ENCODE measurements at places on chromosomes 7 and 10.

DNA sequence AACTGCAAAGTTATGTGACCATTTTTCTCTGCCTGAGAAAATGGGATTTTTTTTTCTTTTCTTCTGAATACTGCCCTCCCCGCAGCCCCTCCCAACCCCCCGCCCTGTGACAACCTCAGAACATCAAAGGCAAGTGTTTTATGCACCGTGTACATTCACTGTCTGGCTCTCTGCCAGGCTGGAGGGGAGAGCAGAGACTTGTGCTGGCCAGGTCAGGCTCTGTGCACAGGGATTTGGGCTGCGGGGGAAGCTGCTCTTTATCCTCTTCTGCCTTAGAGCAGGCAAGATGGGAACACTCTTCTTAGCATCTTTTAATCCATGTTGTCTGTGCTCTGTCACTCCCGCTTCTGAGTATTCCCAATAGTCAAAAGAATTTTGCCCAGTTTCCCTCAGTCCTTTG lies 195.1 kb downstream of the CCSER2 start:
- no peak for DNase-seq

DNA sequence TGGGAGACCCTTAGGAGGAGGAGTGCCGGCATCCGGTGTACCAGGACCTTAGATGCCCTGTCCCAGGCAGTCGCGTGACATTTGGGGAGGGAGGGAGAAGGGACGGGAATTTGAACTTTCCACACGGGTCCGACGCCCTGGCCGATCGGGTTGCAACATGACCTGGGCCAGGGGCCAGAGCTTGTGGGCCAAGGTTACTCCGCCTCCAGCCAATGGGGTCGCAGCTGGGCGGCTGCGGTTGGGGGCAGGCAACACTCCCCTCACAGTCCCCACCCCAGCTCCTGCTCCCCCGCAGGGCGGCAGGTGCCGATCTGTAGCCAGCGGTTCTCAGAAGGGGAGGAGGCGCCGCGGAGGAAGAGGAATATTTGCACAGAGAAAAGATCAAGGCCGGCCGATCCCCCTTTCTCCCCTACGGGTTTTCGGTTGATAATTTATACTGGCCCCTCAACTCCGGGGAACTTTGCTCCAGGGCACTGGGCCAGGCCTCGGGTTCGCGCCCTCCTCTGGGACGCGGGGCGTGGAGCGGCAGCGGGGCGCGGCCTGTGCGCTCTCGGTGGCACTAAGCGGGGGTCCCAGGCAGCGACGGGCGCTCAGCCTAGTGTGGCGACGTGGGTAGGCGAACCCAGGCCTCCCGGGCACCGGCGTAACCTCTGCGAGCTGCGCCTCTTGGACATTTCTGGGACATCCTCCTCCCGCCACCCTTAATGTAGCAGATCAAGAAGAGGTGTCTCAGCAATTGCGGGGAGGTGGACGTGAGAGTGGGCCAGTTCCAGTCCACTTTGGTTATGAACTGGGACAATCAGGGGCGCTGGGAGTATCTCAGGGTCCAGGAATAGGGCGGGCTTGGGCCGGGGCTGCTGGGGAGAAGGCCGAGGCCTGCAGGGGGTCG lies 1.2 kb downstream of the MLXIPL start:
- DNase-seq: no peak

- DNase-seq: no peak
These were observed 202.8 kb upstream of the AKR1E2 start for GRCh38 chr10:4623200-4623599.

- DNase-seq: no peak
These were observed 70.9 kb downstream of the WIPF3 start for GRCh38 chr7:29877196-29877595.

DNA sequence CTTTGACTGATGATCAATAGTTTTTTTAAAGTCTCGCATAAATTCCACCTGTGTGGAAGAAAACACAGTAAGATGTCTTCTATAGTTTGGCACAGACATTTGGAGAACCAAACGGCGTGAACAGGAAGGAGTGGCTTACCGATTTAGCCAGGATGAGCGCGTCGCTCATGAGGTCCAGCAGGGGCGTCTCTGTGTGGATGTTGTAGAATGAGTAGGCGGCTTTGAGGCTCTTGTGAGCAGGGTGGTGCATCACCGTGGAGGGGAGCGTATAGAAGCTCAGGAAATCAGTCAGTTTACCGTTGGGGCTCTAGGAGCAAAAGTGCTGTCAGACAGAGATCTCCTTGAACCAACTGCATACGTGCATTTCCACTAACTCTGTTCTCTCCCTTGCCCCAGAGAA lies 15.5 kb downstream of the RPP38 start:
- DNase-seq: no peak

- DNase-seq: no peak
These were observed 46.2 kb downstream of the ICA1 start for GRCh38 chr7:8215648-8216333.

DNA sequence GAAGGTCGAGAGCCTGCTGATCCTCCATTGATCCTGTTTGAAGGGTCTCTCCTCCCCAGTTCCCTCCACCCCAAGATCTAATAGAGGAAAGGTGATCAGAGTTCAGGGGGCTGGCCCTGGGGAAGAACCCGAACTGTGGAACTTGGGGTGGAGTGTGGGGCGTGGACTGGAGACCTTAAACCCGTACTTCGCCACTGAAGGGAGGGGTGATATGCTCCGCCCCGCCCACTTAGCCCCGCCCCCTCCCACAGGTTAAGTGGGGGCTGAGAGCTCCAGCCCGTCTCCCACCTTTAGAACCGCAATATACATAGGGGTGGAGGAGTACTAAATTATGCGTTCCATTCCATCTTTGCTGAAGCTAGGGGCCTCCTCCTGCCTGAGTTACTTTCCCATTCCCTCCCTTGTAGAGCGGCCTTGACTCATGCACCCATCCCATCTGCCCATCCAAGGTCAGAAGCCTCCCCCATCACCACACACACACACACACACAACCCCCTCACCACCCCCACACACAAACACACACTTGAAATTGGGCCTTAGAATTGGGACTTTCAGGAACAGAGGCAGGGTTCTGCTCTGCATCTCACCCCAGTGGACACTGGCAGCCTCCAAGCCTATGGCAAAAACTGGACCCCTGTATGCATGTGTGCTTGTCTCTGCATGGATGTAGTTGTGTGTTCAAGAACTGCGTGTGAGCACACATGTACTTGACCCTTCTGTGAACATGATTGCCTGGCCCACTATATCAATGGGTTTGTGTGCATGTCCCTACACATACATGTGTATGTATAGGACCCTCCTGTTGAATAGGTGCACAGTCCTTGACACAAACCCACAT lies 991 bp downstream of the SEMA4G start:
- DNase-seq: no peak

DNA sequence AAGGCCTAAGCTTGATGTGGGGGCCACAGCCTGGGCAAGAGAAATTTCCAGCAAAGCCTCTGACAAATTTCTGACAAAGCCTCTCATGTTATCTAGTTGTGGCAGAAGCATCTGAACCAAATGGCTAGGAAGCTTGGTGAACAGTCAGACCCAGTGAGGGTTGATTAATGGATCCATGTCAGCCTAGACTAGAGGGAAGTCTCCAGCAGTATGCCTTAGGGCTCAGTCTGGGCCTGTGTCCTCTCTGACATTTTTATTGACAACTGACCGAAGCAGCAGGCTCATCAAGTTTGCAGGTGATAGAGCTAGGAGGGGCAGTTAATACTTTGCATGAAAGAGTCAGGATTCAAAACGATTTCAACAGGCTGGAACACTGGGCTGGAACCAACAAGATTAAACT lies 25.3 kb downstream of the HIF1AN start:
- DNase-seq: no peak

DNA sequence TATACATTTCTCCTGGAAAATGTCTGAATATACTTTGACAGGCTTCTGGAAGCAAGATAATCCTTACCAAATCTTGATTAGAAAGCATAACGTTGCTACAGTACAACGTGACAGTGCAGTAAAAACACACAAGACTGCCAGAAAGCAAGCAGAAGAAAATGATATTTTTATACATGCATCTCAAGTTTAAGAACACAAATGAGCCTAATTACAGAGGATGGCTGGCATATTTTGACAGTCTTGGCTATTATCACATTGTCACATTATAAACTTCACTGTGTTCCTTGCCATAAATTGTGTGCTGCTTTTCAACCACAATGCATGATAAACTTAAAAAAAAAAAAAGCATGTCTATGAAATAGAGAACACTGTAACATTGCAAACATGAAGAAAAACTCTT lies 4.3 kb downstream of the IKZF5 start:
- no peak for DNase-seq

DNA sequence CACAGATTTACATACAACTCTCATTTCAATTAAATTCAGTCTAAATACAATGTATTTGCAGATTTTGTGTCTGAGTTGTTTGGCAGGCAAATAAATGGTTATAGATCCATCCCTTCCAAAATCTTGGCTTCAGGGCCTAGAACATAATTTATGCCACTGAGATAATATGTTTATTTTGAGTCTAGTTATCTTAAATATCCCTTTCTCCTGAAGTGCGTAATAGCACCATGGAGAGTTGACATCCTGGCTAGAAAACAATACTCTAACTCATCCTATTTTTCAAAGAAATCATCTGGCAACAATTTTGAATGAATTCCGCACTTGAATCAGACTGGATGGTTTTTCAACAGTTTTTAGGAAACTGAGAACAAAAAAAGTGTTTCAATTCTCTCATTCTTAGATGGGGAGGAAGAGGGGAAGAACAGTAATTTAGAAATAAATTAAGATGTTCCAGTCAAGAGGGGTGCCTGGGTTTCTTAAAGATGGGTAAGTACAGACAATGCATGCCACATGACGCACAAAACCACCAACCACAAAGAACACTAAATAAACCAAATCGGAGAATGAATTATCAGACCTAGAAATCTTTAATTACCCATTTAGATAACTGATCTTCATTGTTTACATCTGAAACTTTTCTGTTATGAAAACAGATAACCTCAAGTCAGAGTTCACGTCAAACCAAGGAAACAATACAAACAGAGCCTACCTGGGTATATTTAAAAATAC lies 228.7 kb upstream of the PTN start:
- DNase-seq: no peak

DNA sequence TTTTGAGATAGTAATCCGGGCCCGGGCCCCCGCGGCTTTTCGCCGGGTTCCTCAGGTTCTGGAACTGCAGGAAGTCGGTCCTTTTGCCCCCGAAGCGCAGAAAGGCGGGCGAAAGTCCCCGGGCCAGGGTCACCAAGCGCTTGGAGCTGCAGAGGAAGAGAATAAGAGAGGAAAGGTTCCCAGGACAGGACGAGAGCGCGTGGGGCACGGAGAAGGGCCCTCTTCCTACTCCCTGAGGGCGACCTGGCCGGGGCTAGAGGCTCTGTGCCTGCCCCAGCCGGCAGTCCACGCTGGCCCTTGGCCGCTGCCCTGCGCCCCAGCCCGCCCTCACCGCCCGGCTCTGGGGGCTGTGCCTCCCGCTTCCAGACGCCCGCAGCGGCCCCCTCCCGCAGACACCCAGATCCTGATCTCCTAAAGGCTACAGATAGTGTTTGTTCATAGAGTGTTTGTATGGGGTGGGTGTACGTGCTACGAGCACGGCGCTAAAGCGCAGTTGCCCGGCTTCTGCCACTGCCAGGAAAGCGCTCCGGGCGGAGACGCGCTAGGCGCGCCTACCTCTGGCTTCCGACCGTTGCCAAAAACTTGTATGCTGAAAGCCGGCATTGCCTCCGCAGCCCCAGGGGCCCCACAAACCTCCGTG lies 3.2 kb downstream of the HPSE2 start:
- no peak for DNase-seq

DNA sequence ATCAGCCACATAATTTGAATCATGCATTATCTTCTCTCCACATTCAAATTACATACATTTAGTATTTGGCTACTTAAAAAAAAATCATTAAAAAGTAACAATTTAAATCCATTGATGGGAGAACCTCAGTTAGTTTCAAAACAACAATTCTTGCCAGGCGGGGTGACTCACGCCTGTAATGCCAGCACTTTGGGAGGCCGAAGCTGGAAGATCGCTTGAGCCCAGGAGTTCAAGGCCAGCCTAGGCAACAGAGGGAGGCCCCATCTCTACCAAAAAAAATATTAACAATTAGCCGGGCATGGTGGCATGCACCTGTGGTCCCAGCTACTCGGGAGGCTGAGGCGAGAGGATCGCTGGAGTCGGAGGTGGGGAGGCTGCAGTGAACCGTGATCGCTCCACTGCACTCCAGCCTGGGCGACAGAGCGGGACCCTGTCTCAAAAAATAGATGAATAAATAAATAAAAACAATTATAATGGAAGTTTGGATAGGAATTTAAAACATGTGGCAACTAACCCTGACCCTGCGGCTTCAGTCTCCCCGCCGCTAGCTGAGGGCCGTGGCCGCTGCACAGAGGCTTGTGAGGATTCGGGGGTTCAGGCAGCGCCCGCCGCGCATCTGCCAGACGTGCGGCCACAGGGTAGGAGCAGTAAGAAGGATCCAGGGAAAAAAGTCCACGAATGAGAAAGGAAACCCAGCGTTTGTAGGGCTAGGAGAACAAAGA lies 1.1 kb upstream of the CSGALNACT2 start:
- no peak for DNase-seq

DNA sequence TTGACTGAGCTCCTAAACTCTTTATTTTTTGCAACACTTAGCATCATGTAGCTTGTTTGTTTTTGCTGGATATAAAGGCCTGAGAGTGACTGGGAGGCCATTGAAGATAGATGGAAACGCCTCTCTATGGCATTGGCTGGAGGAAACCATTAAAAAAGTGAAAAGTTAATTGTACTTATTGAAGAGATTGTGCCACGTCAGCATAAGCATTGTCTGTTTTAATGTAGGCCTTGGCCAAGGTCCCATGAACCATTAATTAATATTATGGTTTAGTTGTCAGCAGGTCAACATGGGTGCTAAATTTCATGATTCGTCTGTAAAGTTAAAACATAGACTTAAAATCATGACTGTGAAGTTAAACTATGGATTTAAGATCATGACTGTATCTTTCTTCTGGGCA lies 178.6 kb downstream of the GATA3 start:
- DNase-seq: no peak

DNA sequence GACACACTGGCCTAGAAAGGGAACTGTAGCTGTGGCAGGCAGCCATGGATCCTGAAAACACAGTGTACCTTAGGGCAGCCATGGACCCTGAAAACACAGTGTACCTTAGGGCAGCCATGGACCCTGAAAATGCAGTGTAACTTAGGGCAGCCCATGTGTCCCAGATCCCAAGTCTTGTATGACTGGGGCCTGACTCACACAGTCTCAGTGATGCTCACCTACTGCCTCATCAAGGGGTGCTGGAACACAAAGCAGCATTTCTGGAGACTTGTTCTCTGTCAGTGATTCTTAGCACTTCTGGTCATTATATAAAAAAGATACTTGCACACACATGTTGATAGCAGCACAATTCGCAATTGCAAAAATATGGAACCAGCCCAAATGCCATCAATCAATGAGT lies 70.2 kb upstream of the LAMB4 start:
- DNase-seq: no peak

DNA sequence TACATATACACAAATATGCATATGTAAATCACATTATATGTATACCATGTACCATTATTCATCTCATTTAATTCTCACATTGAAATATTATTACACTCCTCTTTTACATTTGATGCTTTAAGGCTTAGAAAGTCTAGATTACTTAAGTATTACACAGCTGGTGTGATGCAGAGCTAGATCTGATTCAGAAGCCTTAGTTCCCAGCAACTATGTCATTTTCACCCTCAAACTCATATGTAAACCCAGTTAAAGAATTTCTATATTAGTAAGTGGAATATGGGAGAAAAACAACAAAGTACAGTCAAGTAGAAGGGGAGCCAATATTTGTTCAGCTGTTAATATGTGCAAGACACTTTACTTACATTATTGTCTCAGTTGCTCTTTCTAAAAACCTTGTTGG lies 74.3 kb upstream of the CSTF2T start:
- no peak for DNase-seq

GRCh38 chr7:106048706-106049020 lies 63.4 kb downstream of the SYPL1 start:
- DNase-seq: no peak

- DNase-seq: no peak
These were observed 48.4 kb downstream of the BRI3 start for GRCh38 chr7:98329791-98330373.
